ENCODE measurements at places on chromosomes 3 and 15.

- no peaks in the 10 kb centered on the region for H3K27me3 ChIP-seq
- H3K4me3 ChIP-seq: no peak overlapping the region
- DNase-seq: no peak
Measured at GRCh38 chr3:174822320-174822719, 36.8 kb upstream of the NAALADL2 start.

GRCh38 chr3:59567661-59568060, 517.8 kb upstream of the CFAP20DC start:
- H3K4me1 ChIP-seq: no peaks in the 10 kb centered on the region
- no peaks in the 10 kb centered on the region for H3K36me3 ChIP-seq
- no peak overlapping the region for H3K4me3 ChIP-seq
- no peak overlapping the region for H3K27ac ChIP-seq
- no peak for DNase-seq

GRCh38 chr3:101303089-101303731, 17.2 kb downstream of the IMPG2 start:
- H3K27me3 ChIP-seq: no peaks in the 10 kb centered on the region
- no peaks in the 10 kb centered on the region for H3K36me3 ChIP-seq
- no peaks in the 10 kb centered on the region for H3K4me1 ChIP-seq
- no peak for DNase-seq
- no peak overlapping the region for H3K27ac ChIP-seq

DNA sequence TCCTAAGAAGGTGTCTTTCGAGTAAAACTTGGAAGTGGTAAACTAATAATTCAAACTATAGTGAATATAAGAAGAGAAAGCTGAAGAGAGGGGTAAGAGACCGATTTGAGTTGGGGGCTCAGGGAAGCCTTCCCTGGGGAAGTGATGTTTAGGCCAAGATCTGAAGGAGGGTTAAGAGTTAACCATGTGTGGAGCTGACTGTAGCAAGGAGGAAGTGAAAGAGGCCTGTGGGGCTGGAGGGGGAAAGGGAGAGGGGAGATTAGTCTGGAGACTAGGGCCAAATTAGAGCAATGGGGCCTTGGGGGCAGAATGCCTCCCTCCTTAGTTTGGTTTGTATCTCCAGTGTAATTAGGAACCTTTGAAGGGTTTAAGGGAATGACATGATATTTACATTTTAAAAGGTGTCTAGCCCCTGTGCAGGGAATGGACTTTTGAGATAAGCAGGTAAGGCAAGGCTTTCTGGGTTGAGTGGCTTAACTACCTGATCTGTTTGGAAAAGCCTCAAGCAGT, 2.2 kb downstream of the ZNF592 start:
- peaks cover 23% of the 10 kb centered on the region for H3K4me1 ChIP-seq
- no peak for DNase-seq
- H3K27me3 ChIP-seq: no peaks in the 10 kb centered on the region

DNA sequence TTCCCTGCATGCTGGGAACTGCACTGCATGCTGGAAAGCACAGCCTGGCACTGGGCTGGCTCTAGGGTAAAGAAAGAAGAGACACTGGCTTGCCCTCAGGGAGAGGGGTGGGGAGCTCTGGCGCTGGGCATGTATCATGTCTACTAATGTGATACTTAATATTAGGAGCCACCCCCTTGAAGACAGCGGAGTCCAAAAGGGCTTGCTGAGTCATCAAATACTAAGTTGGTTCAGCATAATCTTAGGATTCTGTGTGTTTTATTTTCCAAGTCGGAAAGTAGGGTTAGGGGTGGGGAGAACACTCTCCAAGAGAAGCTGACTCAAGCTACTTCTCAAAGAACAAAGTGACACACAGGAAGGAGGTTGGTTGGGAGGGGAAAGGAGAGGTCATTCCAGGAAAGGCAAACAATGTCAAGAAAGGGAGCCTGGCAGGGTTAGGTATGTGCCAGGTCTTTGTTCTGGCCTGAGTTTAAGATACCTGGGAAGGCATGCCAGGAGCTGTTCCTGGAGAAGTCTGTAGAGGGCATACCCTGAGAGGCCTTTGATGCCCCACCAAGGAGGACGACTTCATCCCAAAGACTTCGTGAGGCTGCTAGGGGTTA, 237.8 kb upstream of the NR2E3 start:
- H3K4me3 ChIP-seq: no peak overlapping the region
- no peak overlapping the region for H3K27ac ChIP-seq
- H3K4me1 ChIP-seq: no peaks in the 10 kb centered on the region
- peaks cover 60% of the 10 kb centered on the region for H3K27me3 ChIP-seq

DNA sequence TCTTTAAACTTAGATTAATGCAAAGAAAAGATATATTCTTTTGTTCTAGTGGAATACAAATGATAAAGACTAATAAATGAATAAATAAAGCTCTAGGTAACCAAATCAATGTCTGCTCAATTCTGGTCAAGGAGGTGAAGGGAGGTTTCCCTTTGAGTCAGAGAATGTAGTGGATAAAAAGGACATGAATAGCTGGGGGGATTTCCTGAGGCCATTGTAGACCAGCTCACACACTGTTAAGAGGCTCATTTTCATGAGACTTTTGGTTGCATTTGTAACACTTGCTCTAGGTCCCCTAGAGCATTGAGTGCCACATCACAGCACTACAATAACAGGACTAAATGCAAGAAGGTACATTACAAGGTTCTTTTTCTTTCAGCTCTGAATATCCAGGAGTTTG, 170.7 kb downstream of the TIGIT start:
- H3K4me1 ChIP-seq: no peaks in the 10 kb centered on the region
- H3K4me3 ChIP-seq: no peak overlapping the region

GRCh38 chr3:48985831-48986376, 4.1 kb upstream of the P4HTM start:
- no peak overlapping the region for H3K4me3 ChIP-seq
- H3K27me3 ChIP-seq: no peaks in the 10 kb centered on the region
- H3K36me3 ChIP-seq: peaks cover 5% of the 10 kb centered on the region
- peaks cover 3% of the 10 kb centered on the region for H3K4me1 ChIP-seq
- no peak for DNase-seq

GRCh38 chr15:56428821-56429458, 36.0 kb downstream of the MNS1 start:
- H3K27ac ChIP-seq: no peak overlapping the region
- peaks cover 28% of the 10 kb centered on the region for H3K36me3 ChIP-seq
- H3K4me3 ChIP-seq: no peak overlapping the region
- DNase-seq: peak; percentile 52
- H3K4me1 ChIP-seq: no peaks in the 10 kb centered on the region

- no peak overlapping the region for H3K27ac ChIP-seq
- H3K36me3 ChIP-seq: no peaks in the 10 kb centered on the region
- H3K27me3 ChIP-seq: no peaks in the 10 kb centered on the region
- H3K4me1 ChIP-seq: no peaks in the 10 kb centered on the region
Measured at GRCh38 chr3:31688984-31689383, 156.3 kb downstream of the STT3B start.

- DNase-seq: peak; percentile 71
- H3K27me3 ChIP-seq: no peaks in the 10 kb centered on the region
- H3K4me1 ChIP-seq: peaks cover 88% of the 10 kb centered on the region
- peaks cover 3% of the 10 kb centered on the region for H3K36me3 ChIP-seq
- peak overlapping the region; percentile 73 for H3K27ac ChIP-seq
Measured at GRCh38 chr15:40098489-40099261, 10.0 kb downstream of the BMF start.

GRCh38 chr3:131543714-131544113, 40.9 kb upstream of the MRPL3 start:
- no peaks in the 10 kb centered on the region for H3K36me3 ChIP-seq
- H3K27me3 ChIP-seq: peaks cover 2% of the 10 kb centered on the region
- no peak overlapping the region for H3K4me3 ChIP-seq
- DNase-seq: peak; percentile 12
- no peaks in the 10 kb centered on the region for H3K4me1 ChIP-seq

- H3K27me3 ChIP-seq: no peaks in the 10 kb centered on the region
- H3K27ac ChIP-seq: no peak overlapping the region
- no peaks in the 10 kb centered on the region for H3K4me1 ChIP-seq
- no peaks in the 10 kb centered on the region for H3K36me3 ChIP-seq
- DNase-seq: no peak
Measured at GRCh38 chr3:183518491-183519251, 36.8 kb downstream of the KLHL6 start.

DNA sequence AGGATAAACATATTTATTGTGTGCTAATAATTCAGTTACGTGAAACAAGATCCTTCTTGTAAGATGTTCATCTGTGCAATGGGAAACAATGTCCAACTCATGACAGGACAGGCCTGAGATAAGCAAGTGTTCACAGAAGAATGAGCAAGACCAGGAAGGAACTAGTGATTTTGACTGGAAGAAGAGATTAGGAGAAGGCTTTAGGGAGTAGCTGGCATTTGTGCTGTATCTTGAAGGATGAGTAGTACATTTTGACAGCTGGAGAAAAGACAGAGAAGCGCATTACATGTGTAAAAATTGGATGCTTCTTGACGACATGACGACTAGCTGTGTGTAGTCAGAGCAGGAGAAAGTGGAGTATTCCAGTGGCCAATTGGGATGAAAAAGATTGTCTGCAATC, 48.4 kb downstream of the GBE1 start:
- no peak for DNase-seq
- H3K27ac ChIP-seq: no peak overlapping the region
- H3K4me1 ChIP-seq: no peaks in the 10 kb centered on the region
- no peak overlapping the region for H3K4me3 ChIP-seq
- H3K27me3 ChIP-seq: no peaks in the 10 kb centered on the region
- H3K36me3 ChIP-seq: no peaks in the 10 kb centered on the region

DNA sequence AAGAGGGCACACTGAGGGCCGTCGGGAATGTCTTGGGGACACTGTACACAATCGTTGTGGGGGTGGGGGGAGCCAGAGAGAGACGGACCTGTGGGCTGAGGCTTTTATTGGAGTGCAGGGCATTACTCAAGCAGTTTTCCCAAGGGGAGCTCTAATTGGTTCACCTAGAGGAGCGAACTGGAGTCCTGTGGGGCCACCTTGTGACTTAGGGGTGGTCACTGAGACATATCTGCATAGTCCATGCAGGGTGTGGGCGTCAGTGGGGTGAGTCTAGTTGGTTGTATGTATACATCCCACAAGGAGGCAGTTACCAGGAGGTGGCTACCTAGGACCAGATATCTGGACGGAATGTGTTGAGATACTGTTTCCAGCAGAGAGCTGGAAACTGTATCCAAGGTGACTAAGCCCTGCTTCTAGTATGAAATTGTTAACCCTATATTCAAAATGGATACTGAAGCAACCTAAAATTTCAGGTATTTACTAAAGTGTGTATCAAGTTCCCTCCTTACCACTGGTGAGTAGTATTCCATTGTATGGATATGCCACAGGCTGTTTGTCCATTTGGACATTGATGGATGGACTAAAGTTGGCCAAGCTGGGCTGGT, 2.6 kb upstream of the PIGZ start:
- H3K27ac ChIP-seq: no peak overlapping the region
- no peaks in the 10 kb centered on the region for H3K27me3 ChIP-seq
- no peaks in the 10 kb centered on the region for H3K36me3 ChIP-seq
- H3K4me1 ChIP-seq: no peaks in the 10 kb centered on the region
- H3K4me3 ChIP-seq: no peak overlapping the region
- no peak for DNase-seq

- H3K4me1 ChIP-seq: no peaks in the 10 kb centered on the region
- no peak overlapping the region for H3K4me3 ChIP-seq
- DNase-seq: no peak
Measured at GRCh38 chr3:52085681-52086282, 29.4 kb upstream of the DUSP7 start.

DNA sequence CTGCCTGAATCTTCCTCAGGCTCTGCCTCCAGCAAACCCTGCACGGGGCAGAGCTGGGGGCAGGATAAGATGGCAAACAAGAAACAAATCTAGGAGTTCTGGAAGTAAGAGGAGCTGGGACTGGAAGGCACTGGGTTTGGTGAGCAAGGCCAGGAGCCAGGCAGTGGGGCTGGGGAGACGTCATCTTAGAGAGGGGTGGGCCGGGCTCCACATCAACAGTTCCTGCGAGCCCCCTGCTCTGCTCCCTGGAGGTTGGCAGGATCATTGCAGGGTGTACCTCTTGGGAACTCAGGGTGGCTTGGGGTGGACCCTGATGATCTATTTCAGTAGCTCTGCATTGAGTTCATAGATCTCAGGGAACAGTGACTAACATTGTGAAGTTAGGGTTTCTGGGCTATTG, 87.3 kb upstream of the PRR23E start:
- H3K36me3 ChIP-seq: no peaks in the 10 kb centered on the region
- no peak overlapping the region for H3K27ac ChIP-seq
- H3K27me3 ChIP-seq: no peaks in the 10 kb centered on the region
- no peak overlapping the region for H3K4me3 ChIP-seq
- H3K4me1 ChIP-seq: no peaks in the 10 kb centered on the region
- DNase-seq: no peak

DNA sequence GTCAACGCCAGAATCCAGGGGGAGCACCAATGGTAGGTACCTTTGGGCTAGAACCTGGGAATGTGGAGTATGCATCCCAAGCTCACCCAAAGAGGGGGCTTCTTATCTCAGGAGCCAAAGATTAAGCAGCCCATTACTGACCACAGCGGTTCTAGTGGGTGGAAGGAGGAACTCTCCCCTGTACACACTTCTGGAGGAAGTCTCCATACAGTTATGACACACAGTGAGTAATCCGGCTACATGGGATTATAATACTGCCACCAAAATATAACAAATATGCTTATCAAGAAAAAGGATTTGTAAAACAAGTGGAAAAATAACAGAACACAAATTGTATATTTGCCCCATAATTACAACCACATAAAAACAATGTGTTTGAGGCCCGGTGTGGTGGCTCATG, 8.4 kb downstream of the MYO1E start:
- H3K27ac ChIP-seq: no peak overlapping the region
- H3K4me1 ChIP-seq: no peaks in the 10 kb centered on the region
- H3K4me3 ChIP-seq: no peak overlapping the region
- no peaks in the 10 kb centered on the region for H3K27me3 ChIP-seq
- H3K36me3 ChIP-seq: no peaks in the 10 kb centered on the region
- no peak for DNase-seq

GRCh38 chr15:57823325-57823882, 116.9 kb downstream of the POLR2M start:
- no peaks in the 10 kb centered on the region for H3K36me3 ChIP-seq
- DNase-seq: no peak
- no peak overlapping the region for H3K27ac ChIP-seq
- no peak overlapping the region for H3K4me3 ChIP-seq
- H3K27me3 ChIP-seq: no peaks in the 10 kb centered on the region

- H3K27ac ChIP-seq: no peak overlapping the region
- no peak for DNase-seq
- H3K27me3 ChIP-seq: no peaks in the 10 kb centered on the region
- no peak overlapping the region for H3K4me3 ChIP-seq
- no peaks in the 10 kb centered on the region for H3K4me1 ChIP-seq
Measured at GRCh38 chr15:75659928-75660645, 12.4 kb downstream of the SNX33 start.

GRCh38 chr3:56547486-56547885, 9.5 kb upstream of the CCDC66 start:
- no peak overlapping the region for H3K27ac ChIP-seq
- H3K4me1 ChIP-seq: no peaks in the 10 kb centered on the region
- DNase-seq: no peak
- no peaks in the 10 kb centered on the region for H3K36me3 ChIP-seq
- no peaks in the 10 kb centered on the region for H3K27me3 ChIP-seq
- no peak overlapping the region for H3K4me3 ChIP-seq

- H3K4me1 ChIP-seq: peaks cover 12% of the 10 kb centered on the region
- peak overlapping the region; percentile 86 for H3K27ac ChIP-seq
- no peaks in the 10 kb centered on the region for H3K27me3 ChIP-seq
- H3K36me3 ChIP-seq: no peaks in the 10 kb centered on the region
- peak overlapping the region; percentile 91 for H3K4me3 ChIP-seq
Measured at GRCh38 chr15:80989081-80989517, 520 bp downstream of the MESD start.

GRCh38 chr15:58458076-58458475, 26.3 kb downstream of the LIPC start:
- no peak overlapping the region for H3K27ac ChIP-seq
- no peak for DNase-seq
- no peaks in the 10 kb centered on the region for H3K27me3 ChIP-seq
- H3K36me3 ChIP-seq: no peaks in the 10 kb centered on the region
- H3K4me3 ChIP-seq: no peak overlapping the region
